ENCODE measurements at places on chromosomes 6 and 20. TPM values are rescaled to one million over a fixed set of nuclear protein-coding genes. Genes with fewer than 3 reads are reported as not detected.

MUC22 gene
- polyA plus RNA-seq: not detected

DNA sequence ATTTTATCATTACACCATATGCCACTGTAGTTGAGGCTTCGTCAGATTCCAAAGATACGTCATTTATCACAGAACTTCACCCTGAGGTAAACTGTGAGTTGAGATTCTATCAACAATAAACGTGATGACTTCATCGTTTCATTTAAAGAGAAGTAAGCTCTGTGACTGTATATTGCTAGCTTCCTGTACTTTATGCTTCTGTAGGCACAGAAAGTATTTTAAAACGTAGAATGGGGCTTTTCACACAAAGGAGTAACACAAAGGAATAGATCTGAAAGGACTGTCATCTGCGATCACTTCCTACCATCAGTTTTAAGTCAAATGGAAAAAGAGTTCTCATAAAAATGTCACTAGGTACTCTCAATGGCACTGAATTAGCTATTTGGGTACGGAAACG, 234.4 kb upstream of the MCHR2 start:
- DNase-seq: no peak

- DNase-seq: no peak
Measured at GRCh38 chr20:19448632-19449031, 236.2 kb downstream of the SLC24A3 start.

APCDD1L gene
- polyA plus RNA-seq: 11.4 TPM

DNA sequence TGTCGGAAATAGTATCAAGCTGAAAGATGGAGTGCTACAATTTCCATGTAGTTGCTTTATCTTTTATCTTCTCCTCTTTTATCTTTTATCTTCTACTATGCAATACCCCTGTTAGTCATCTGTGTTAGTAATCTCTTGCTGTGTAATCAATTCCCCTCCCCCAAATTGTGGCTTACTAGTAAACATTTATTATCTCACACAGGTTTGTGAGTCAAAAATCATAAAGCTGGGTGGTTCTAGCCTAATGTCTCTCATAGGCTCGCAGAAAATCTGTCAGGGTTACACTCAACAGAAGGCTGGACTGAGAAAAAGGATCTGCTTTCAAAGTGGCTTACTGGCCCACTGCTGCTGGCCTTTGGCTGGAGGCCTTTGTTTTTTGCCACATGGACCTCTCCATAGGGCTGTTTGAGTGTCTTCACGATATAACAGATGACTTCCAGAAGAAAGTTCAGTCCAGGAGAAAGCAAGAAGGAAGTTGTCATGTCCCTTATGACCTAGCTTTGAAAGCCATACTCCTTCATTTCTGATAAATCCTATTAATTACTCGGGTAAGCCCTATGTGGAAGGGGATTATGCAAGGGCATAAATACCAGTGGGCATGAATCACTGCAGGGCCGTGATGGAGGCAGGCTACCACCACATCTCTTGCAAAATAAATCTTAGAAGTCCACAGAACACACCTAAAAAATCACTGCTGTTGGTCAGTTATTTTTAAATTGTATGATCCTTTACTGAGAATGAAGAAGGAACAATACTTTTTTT, 24.5 kb upstream of the PTCHD4 start:
- no peak for DNase-seq

GRCh38 chr6:116550796-116551195, 2.8 kb upstream of the CALHM4 start:
- DNase-seq: no peak

Data from left renal cortex interstitium (tissue), 4 donors.